Activated T-helper 2 cell treated with anti-CD3 and anti-CD28 coated beads, Interferon-gamma antibody, Interleukin-2, Interleukin-4, amounts not matched to agents 10 μg/mL and 5 μg/mL and 100 μg/mL, durations not matched to agents 14 hours and 24 hours and 36 hours (primary cell): ENCODE measurements at places on chromosomes 3 and 15. TPM values are rescaled to one million over a fixed set of nuclear protein-coding genes. Genes with fewer than 3 reads are reported as not detected.

Gene CAPN3
- 1.2 and 1.8 TPM in 2 replicates for total RNA-seq

- no peaks in the 10 kb centered on the region for H3K27me3 ChIP-seq
- H3K4me1 ChIP-seq: peaks cover 13% of the 10 kb centered on the region
- no peak for DNase-seq
- no peak overlapping the region for H3K4me3 ChIP-seq
- no peak overlapping the region for H3K27ac ChIP-seq
- peaks cover 15% of the 10 kb centered on the region for H3K36me3 ChIP-seq
Observed at GRCh38 chr3:188345223-188345622, 191.3 kb downstream of the LPP start.

Gene NR2F2
- total RNA-seq: not detected in 2 replicates

DNA sequence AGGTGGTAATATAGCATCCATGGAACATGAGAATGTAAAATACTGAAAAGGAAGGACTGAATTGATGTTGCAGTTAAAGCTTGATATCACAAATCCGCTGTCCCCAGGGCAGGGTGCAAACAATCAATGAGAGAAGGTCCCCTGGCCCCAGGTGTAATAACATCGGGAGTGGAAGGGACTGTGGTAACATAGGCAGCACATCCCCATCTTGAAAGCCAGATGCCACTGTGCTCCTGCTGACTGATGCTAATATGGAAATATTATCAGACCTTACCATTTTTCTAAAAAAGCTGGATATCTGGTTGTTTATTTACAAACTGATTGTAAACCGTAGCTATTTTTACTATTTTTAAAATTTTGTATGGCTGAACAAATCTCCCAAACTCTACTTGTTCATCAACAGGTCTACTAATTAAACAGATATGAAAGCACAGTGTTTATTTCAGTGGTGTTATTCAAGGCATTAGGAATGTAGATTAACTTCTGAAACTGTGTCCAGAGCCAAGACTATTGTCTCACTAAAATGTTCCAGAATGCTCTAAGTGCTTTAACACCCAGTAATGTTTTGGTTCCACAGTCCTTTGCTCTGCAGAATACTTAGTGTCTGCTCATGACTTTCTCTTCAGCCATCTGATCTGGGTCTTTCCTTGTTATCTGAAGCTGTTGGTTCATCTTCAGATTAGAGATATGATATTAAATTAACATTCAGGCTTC, 386.0 kb upstream of the RARB start:
- no peaks in the 10 kb centered on the region for H3K4me1 ChIP-seq
- no peak for DNase-seq
- H3K4me3 ChIP-seq: no peak overlapping the region

- DNase-seq: no peak
- H3K4me1 ChIP-seq: peaks cover 33% of the 10 kb centered on the region
- H3K4me3 ChIP-seq: no peak overlapping the region
- H3K27ac ChIP-seq: no peak overlapping the region
- peaks cover 10% of the 10 kb centered on the region for H3K27me3 ChIP-seq
Observed at GRCh38 chr15:58985443-58985842, 2.0 kb upstream of the RNF111 start.

Gene ZNF502
- 0.27 and 0.62 TPM in 2 replicates for total RNA-seq

DNA sequence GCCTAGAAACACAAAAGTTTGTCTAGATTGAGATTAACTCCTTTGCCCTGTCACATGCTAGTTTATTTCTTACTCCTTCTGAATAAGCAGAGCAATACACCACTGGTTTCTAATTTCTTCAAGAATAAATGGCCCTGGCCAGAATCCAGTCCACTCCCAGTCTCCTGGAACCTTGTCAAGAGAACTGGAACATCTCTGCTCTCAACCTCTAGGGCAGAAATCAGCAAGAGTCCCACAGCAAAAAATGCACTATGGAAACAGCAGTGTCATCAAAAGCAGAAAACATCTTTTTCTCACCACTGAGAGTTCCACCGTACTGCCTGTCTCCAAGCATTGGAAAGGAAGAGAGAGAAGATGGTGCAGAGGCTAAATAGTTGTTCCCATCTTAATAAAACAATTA, 35.9 kb upstream of the PPP2R3A start:
- H3K4me1 ChIP-seq: no peaks in the 10 kb centered on the region
- no peak for DNase-seq
- no peak overlapping the region for H3K27ac ChIP-seq
- H3K4me3 ChIP-seq: no peak overlapping the region
- H3K27me3 ChIP-seq: no peaks in the 10 kb centered on the region

Gene ISLR2
- total RNA-seq: not detected in 2 replicates

DNA sequence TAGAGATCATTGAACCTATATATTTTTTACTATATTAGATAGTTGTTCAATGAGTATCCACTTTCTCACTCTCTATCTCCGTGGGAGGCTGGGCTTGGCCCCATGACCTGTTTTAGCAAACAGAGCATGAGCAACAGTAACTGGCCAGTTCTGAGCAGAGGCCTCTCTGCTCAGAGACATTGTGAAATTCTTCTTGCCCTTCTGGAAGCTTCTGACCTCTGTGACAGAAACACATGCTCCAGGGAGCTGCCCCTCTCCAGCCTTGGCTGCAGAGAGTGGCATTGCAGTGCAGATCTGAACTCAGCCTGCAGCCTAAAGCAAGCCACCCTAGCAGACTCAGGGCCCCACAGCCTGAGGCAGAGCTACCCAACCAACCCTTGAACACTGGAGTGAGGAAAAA, 20.5 kb downstream of the FAM240A start:
- H3K4me3 ChIP-seq: no peak overlapping the region
- H3K27ac ChIP-seq: no peak overlapping the region
- peaks cover 15% of the 10 kb centered on the region for H3K4me1 ChIP-seq
- no peak for DNase-seq
- no peaks in the 10 kb centered on the region for H3K36me3 ChIP-seq
- peaks cover 9% of the 10 kb centered on the region for H3K27me3 ChIP-seq

Gene FHIT
- total RNA-seq: 20.5 and 29.9 TPM in 2 replicates

Gene KIF7
- 3.5 and 4.2 TPM in 2 replicates for total RNA-seq

- peaks cover 2% of the 10 kb centered on the region for H3K27me3 ChIP-seq
- H3K4me3 ChIP-seq: no peak overlapping the region
- peaks cover 10% of the 10 kb centered on the region for H3K4me1 ChIP-seq
- no peak for DNase-seq
Observed at GRCh38 chr3:149609595-149609994, 48.2 kb downstream of the WWTR1 start.

GRCh38 chr3:8555113-8555661, 53.6 kb downstream of the LMCD1 start:
- no peak overlapping the region for H3K4me3 ChIP-seq
- no peaks in the 10 kb centered on the region for H3K27me3 ChIP-seq
- H3K4me1 ChIP-seq: no peaks in the 10 kb centered on the region
- H3K27ac ChIP-seq: no peak overlapping the region
- no peak for DNase-seq

Gene SPINK8
- not detected in 2 replicates for total RNA-seq

Gene INSYN1
- total RNA-seq: not detected in 2 replicates

GRCh38 chr3:80238606-80239005, 470.8 kb upstream of the ROBO1 start:
- no peak overlapping the region for H3K27ac ChIP-seq
- H3K36me3 ChIP-seq: no peaks in the 10 kb centered on the region
- DNase-seq: no peak

GRCh38 chr3:196700801-196701200, 11.2 kb downstream of the CEP19 start:
- H3K36me3 ChIP-seq: no peaks in the 10 kb centered on the region
- peaks cover 2% of the 10 kb centered on the region for H3K4me1 ChIP-seq
- no peaks in the 10 kb centered on the region for H3K27me3 ChIP-seq
- no peak for DNase-seq
- H3K27ac ChIP-seq: no peak overlapping the region

Gene POPDC2
- total RNA-seq: 0.74 and 0.94 TPM in 2 replicates

DNA sequence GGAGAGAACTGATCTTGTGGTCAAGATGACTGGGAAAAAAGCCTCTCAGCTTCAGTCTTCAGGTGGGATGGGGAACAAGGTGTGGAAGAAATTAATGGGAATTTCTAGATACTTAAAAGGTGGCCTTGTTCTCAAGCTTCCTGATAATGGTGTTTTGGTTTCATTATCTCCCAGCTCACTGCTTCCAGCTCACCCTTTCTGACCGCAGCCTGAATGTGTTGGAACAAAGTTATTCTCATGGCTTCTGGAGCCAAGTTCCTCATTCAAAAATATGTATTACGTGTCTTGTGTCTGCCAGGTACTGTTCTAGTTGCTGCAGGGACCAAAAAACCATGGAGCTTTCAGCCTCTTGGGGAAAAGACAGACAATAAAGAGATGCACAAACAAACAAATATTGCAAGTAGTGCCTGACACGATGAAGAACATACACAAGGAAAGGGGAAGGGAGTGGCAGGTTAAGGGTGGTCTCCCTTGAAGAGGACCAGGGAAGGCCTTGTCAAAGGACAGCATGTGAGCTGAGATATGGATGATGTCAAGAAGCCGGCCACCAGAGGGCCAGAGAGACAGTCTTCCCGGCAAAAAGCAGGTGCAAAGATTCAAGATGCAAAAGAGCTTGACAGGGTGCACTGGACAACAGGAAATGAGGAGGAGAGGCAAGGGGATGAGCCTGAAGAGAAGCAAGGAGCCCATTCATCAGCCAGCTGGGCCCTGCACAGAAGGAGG, 35.5 kb downstream of the ARRDC4 start:
- no peaks in the 10 kb centered on the region for H3K36me3 ChIP-seq
- H3K4me3 ChIP-seq: no peak overlapping the region
- H3K27ac ChIP-seq: no peak overlapping the region
- no peak for DNase-seq
- H3K27me3 ChIP-seq: no peaks in the 10 kb centered on the region
- H3K4me1 ChIP-seq: peaks cover 11% of the 10 kb centered on the region

DNA sequence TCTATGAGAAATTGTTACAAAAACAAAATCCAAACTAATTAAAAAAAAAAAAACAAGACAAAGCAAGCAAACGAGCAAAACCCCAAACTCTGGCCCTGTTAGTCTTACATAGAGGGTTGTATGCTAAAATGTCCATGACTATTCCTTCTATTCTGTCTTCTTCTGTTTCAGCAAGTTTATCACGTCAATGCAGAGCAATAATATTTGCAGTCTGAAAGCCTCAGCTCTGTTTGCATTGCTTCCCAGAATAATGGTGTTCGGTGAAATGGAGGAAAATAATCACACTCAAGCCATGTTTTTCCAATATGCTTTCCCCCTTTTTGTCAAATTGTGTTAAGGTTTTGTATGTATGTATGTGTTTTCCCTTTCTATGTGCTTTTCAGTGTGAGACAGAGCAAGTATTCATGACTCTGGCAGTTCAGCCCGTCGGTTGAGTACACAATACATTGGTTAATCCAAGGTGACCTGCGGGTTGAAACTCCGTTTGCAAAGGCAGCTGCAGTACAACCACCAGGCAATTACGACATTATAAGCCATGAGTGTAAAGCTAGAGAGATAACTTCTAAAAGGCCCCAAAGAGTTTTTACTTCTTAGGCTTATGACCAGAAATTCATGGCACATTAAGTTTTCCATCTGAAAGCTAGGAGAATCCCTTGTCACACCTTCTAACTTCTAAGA, 34.9 kb upstream of the MAGI1 start:
- H3K4me3 ChIP-seq: no peak overlapping the region
- no peak overlapping the region for H3K27ac ChIP-seq
- DNase-seq: no peak
- no peaks in the 10 kb centered on the region for H3K36me3 ChIP-seq

- H3K27ac ChIP-seq: no peak overlapping the region
- H3K4me1 ChIP-seq: no peaks in the 10 kb centered on the region
- no peaks in the 10 kb centered on the region for H3K27me3 ChIP-seq
- no peaks in the 10 kb centered on the region for H3K36me3 ChIP-seq
Observed at GRCh38 chr3:140315955-140316354, 361.9 kb upstream of the TRIM42 start.

DNA sequence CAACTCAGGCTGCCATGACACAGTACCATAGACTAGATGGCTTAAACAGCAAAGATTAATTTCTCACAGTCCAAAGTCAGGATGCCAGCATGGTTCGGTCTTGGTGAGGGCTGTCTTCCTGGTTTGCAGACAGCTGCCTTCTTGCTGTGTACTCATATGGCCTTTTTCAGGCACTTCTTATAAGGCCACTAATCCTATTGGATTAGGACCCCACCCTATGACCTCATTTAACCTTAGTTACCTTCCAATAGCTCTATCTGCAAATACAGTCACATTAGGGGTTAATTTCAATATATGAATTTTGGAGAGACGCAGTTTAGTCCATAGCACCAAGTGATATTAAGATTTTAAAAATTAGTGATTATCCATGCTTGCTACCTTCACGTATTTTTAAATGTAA, 297.8 kb downstream of the WDR72 start:
- H3K4me3 ChIP-seq: no peak overlapping the region
- H3K4me1 ChIP-seq: no peaks in the 10 kb centered on the region
- no peaks in the 10 kb centered on the region for H3K27me3 ChIP-seq
- H3K36me3 ChIP-seq: no peaks in the 10 kb centered on the region

GRCh38 chr3:51380601-51381332, 4.3 kb upstream of the MANF start:
- H3K27ac ChIP-seq: no peak overlapping the region
- no peaks in the 10 kb centered on the region for H3K27me3 ChIP-seq
- DNase-seq: no peak
- H3K36me3 ChIP-seq: peaks cover 21% of the 10 kb centered on the region
- H3K4me1 ChIP-seq: peaks cover 9% of the 10 kb centered on the region

DNA sequence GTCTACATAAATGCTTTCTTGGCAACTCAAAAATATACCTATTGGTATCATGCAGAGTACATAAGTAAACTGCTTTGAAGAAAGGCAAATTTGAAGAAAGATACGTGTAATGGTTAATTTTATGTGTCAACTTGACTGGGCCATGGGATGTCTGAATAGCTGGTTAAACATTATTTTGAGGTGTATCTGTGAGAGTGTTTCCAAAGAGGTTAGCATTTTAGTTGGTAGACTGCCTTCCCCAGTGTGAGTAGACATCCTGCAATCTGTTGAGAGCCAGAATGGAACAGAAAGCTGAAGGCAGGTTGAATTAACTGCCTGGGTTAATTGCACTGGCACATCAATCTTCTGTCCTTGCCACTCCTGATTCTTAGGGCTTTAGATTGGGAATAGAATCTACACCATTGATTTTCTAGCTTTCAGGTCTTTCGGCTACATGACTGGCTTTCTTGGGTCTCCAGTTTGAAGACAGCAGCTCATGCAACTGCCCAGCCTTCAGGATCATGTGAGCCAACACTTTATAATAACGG, 98.3 kb downstream of the CMSS1 start:
- H3K27me3 ChIP-seq: no peaks in the 10 kb centered on the region
- peaks cover 6% of the 10 kb centered on the region for H3K4me1 ChIP-seq
- DNase-seq: no peak
- no peak overlapping the region for H3K4me3 ChIP-seq

DNA sequence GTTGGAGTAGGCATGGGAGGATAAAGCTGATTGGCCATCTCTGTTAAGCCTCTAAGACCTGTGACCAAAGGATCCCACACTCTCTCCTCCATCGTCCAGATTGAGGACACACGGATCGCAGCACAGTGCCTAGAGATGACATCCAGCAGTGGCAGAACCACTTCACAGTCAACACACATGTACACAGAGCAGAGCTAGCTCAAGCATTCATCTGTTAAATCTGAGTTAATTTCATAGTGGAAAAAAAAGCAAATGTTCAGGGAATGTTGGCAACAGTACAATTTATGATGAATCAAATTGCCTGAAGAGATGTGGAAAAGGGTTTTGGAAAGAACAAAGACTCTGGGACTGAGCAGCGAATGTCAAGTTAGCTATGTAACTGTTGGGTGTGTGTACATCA, 108.1 kb upstream of the PLAAT1 start:
- no peaks in the 10 kb centered on the region for H3K27me3 ChIP-seq
- no peak for DNase-seq
- no peak overlapping the region for H3K27ac ChIP-seq
- H3K4me3 ChIP-seq: no peak overlapping the region
